WERI-Rb-1 (cell line): ENCODE measurements at places on chromosomes 1 and 21.

DNA sequence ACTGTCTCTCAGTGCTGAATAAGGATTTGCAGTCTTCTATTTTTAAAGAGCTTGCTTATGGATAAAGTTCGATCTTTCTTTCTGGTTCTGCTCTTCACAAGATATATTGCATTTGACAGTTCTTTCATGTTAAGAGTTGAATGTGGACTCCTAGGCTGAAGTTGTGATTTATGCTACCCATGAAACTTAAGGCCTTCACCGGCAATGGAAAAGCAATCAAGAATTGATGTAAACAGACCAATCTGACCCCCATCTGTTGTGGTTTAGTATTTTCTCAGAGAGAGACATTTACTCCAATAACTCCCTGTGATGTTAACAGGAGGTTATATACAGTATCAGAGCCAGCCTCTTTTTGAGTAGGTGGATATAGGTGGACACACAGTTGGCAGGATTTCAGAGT lies 165.8 kb downstream of the PAPPA2 start:
- no peak for DNase-seq

- DNase-seq = no peak
Measured at GRCh38 chr1:204831186-204831585, 39.5 kb upstream of the NFASC start.

DNA sequence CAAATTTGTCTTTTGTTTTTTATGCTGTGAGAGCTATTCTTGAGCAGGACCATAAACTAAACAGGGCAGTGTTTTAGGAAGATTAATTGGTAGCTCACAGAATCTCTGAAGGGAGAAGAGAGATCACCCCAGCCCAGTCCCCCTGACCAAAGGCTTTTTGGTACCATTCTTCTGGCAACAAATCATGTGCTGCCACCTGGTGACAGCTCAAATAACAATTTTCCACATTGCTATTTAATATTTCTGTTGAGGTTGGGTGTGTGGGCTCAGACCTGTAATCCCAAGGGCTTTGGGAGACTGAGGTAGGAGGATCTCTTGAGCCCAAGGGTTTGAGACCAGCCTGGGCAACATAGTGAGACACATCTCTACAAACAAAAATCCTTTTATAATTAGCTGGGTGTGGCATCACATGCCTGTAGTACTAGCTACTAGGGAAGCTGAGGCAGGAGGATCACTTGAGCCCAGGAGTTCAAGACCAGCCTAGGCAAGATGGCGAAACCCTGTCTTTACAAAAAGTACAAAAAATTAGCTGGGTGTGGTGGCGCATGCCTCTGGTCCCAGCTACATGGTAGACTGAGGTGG lies 2.2 kb upstream of the TESK2 start:
- peak; percentile 63 for DNase-seq

- DNase-seq = no peak
Measured at GRCh38 chr1:28354121-28354520, 15.4 kb upstream of the PHACTR4 start.

DNA sequence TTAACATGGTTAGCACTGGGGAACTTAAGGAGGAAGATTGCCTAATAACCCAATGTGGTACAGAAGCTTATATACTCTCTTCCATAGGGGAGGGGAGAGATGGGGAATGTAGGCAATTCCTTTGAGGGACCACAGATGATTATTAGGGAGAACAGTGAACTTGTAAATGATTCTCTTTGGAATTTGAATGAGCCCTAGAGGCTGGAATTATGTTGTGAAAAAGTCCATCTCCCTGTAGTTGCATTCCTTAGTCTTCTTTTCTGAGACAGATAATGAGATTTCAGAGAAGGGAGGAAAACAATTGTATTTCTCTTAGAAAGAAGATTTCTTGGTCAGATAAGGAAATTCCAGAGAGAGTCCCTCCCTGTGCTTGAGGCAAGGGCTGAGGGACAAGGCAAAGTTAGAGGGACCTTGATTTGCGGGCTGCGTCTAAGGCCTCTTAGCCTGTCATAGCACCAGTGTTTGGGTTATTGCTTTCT lies 89.0 kb upstream of the HMCN1 start:
- DNase-seq = no peak

DNA sequence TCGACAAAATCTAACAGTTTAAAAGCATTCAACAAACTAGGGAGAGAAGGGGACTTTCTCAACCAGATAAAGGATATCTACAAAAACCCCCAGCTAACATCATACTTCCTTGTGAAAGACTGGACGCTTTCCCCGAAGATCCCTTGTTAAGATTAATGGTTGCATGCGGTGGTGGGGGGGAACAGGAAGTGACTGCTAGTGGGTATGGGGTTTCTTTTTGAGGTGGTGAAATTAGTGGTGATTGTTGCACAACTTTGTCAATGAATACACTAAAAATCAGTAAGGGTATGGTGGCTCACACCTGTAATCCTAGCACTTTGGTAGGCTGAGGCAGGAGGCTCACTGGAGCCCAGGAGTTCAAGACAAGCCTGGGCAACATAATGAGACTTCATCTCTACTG lies 26.9 kb upstream of the EYA3 start:
- DNase-seq = no peak

DNA sequence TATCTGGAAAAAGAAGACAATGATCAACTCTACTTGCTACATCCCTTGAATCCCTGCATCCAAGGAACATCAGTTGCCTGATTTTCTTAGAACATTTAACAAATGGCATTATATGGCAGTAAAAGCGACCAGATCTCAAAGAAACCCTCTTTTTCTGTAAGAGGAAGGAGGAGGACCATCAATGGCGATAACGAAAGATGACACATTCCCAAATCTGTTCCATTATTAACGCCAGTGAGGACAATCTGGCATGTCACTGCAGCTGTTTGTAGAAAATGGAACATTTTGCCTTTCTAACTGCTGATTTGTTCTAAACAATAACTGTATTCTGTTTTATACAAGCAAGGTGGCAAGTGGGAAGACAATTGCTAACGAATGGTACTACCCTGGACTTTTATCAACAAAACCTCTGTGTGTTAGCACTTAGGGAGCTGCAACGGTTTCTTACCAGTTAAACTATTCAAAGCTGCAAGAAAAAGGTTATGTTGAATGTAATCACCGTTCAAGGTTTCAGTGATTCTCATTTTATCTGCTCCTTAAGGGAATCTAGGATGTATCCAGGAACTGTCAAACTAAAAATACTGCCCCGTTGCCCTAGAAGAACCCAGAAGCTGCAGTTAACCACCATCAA lies 251.9 kb downstream of the SDCCAG8 start:
- DNase-seq = no peak

- DNase-seq = no peak
Measured at GRCh38 chr1:147772570-147772969, 12.2 kb upstream of the GJA5 start.

DNA sequence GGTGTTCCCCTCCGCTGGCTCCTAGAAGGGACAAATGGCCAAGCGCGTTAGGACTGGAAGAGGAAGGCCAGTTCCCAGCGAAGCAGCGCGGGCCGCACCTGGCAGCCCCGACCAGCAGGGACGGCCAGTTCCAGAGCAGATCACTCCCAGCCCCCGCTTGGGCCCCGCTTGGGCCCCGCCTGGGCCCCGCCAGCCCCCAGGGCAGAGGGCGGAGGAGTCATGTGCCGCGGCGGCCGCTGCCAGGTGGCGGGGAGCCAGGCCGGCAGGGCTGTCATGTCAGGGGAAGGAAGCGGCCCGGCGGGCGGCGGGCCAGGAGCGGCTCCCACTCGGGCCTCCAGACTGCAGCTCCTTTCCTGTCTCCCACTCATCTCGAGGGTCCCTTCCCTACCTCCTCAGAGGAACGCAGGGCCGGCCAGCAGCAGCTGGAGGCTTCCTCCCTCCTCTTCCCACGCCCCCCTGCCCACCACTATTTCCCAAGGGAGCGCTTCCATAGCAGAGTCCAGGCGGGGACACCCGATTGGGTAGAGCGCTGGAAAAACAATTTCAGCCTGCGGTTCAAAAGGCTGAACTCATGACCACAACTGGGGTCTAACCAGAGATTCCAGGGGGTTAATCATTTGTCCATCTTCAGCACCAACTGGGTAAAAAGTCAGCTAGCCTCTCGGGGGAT lies 16.5 kb downstream of the ZNF697 start:
- DNase-seq = no peak

DNA sequence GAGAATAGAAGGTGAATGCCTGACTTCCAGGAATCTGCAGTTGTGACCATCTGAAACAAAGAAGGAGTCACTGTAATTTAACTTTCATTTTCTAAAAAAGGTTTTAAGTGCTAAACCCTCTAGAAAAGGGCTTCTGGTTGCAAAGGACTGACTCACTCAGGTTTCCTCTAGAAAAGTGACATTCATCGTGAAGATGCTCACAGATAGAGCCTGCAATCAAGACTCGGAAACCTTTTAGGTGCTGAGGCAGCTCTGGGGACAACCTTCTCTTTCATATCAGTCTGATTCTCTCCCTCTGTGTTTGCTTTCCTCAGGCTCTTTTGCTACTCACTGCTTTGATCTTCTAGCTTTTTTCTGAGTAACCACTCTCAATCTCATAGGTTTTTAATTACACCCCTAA lies 8.2 kb downstream of the BCL9 start:
- DNase-seq = no peak
